ENCODE measurements at places on chromosomes 11 and 22.

- no peak for DNase-seq
Observed at GRCh38 chr11:33362051-33362910, 105.1 kb downstream of the HIPK3 start.

DNA sequence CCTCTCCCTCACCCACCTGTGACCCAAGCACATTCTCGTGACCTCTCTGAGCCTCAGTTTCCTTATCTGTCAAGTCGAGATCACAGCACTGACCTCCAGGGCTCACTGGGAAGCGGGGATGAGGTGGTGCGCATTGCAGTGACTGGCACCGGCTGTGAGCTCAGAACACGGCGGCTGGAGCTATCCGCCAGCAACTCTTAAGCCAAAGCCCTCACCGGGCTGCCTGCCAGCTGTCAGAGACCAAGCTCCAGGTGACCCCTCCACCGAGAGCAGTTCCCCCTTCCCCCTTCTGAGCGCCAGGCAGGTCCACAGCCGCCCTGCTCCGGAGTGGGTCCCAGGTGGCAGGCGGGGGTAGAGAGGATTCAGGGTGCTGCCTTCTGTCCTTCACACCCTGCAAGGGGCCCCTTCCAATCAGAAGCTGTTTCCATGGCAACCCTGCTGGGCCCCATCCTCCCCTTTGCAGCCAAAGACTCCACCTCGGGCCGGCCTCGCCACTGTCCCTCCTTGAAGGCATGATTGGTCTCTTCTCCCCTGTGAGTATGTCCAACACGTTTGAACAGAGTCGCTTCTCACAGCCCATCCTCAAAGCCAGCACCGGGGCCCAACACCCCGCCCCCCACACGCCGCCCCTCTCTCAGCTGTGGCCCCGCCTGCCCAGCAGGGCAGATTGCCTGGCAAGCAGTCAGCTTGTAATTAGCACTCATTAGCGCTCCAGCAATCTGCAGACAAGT, 98.7 kb downstream of the WNT7B start:
- no peak for DNase-seq

DNA sequence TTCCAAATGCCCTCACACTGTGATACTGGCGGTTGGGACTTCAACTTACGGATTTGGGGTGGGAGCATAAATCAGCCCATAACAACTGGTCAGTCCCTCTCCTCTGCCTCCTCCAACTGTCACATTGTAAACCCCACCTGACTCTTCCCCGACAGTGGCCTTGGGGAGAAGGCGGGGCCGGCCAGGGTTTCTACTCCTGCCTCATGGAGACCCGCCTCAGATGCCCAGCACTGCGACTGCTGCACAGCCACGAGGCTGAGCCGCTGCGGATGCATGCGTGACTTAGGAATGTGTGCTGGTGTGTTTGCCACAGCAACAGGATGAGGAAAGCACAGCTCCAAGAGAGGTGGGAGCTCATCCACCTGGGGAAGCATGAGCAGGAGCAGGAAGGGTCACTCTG, 914.2 kb downstream of the NTM start:
- DNase-seq, result no peak

DNA sequence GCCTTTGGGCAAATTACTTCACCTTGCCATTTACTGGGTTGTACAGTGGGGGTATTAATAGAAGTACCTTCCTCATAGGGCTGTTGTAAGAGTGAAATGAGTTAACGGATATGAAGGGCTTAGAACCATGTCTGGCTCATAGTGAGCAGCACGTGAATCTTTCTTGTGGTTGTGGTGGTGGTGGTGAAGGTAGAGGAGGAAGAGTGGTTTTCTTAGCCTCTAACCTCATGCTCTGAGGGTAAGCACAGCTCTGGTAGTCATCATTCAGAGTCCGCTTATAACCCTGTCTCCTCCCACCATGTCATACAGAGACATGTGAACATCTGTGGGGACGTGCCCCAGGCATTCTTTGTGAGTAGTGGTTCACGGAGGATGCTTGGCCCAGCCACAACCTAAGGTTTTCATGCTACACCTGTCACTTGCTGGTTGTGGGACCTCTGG, 43.6 kb downstream of the TEAD1 start:
- DNase-seq, result no peak
